CD4-positive, CD25-positive, alpha-beta regulatory T cell (primary cell): ENCODE measurements at places on chromosomes 3 and 15.

GRCh38 chr3:106018929-106019550, 150.2 kb upstream of the CBLB start:
- DNase-seq: no peak

GRCh38 chr3:10901296-10901945, 85.4 kb downstream of the SLC6A11 start:
- no peak for DNase-seq

GRCh38 chr3:127732303-127732702, 59.6 kb downstream of the ABTB1 start:
- DNase-seq: no peak

DNA sequence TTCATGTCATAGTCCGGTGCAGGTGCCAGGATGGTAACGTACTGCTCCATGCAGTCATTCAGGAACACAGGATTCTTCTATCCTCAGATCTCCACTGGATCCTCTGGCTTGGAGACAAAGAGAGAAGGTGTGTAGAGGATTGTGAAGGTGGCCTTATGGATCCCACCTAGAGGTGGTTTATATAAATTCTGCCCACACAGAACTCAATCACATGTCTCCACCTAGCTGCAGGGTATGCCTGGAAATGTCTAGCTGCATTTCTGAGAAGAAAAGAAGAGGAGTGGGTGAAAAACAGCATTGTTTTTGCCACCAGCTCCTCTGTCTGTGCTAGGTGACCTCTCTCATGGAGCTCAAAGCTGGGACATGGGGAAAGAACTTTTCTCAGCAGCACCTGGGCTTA, 478.7 kb downstream of the PDCD6IP start:
- DNase-seq: no peak

GRCh38 chr3:119304201-119304713, 10.1 kb downstream of the ARHGAP31 start:
- no peak for DNase-seq

DNA sequence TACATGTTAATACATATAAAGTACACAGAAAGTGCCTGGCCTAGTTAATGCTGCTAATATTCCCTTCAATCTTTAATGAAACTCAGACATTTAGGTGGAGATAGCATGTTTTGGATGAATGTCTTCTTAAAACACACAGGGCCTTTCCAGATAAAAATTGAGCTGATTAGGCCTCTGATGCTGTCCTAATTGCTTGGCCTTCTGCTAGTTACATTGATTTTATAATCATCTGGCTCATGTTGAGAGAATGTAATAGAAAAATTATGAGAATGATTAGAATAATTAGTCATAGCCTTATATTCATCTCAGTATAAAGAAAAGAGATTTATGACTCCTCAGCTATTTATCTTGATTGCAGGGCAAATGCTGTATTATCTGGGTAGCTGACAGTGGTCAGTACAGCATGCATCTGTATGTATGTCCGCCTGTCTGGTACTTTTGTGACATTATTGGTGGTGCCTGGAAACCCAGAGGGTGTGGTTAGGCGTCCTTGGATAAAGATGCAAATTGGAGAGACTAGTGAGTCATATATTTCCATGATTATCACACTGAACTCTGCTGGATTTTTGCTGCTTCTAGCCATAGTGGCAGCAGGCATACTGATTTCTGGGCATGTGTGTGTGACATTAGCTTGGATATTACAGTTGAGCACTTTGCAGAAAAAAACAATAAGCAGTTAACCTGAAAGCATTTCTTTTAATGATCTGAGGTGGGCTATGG, 120.8 kb downstream of the FEZF2 start:
- no peak for DNase-seq

GRCh38 chr3:196894557-196895295, 27.0 kb downstream of the SENP5 start:
- no peak for DNase-seq

DNA sequence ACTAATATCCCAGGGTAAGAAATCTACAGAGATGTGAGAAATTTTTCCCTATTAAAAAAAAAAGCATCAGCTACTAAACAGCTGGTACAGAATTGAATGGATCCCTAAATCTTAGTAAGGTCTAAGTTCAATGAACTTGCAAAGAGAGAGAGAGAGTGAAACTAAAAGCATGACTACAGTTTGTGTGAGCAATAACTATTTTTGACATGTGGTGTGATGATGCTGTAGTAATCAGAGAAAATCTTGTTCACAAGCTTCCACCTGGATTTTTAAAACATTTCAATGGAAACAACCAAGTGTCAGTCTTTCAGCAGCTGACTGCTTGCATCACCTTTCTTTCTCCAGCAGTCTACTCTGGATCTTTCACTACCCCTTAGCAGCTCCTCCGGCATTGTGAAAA, 45.2 kb upstream of the ABI3BP start:
- DNase-seq: no peak

DNA sequence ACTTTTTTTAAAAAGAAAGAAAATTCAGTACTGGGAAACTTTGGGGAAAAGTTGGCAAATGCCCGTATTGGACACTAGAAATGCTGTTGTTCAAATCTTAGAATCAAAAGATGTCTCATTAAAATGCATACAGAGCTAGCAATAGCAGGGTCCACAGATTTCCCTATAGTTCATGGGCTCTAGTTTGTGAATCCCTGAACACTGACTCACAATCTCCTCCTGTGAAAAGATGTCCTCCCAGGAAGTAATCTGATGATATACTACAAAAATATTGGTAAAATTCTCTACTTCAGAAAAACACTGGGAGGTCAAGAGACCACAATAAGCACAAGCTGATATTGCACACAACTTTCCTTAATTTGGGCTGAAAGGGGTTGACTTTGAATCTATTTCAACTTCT, 568.4 kb upstream of the ZNF385D start:
- no peak for DNase-seq

- DNase-seq: no peak
Measured at GRCh38 chr3:160856450-160856849, 100.4 kb downstream of the PPM1L start.

- no peak for DNase-seq
Measured at GRCh38 chr15:82081914-82082762, 36.3 kb upstream of the MEX3B start.

DNA sequence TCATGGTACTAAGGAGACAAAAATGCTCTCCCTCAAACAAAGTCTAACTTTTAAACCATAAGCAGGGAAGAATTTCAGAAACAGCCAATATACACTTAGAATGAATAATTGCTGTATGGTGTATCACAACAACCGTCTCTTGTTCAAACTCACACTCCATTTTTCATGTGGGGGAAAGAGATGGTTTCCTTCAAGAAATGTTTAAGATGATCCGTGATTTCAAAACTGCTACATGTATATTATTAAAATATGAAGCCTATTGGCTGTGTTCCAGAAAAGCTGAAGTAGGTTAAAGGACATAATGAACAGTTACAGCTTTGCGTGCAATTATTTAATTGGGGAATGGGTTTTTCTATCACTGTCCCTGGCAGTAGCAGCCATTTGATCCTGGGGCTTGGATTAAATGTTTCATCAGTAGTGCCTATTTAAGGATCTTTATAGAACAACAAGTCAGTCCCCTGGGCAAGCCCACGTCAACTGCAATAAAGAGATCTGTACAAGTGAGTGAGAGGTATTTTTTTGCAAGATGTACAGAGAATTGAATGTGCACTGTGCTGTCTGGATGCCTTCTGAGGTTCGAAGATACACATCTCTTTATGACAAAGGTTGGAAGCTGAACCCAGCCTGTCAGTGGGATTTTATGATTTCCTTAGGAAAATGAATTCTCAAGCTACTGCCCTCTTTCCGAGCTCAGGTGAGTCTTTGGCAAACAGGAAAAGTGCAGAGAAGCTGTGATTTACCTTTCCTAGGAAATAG, 337.2 kb upstream of the RARB start:
- no peak for DNase-seq

GRCh38 chr15:65305150-65305758, 777 bp downstream of the RNU5B-1 start:
- DNase-seq: no peak

- DNase-seq: no peak
Measured at GRCh38 chr15:63045465-63045840, 2.9 kb downstream of the TPM1 start.

DNA sequence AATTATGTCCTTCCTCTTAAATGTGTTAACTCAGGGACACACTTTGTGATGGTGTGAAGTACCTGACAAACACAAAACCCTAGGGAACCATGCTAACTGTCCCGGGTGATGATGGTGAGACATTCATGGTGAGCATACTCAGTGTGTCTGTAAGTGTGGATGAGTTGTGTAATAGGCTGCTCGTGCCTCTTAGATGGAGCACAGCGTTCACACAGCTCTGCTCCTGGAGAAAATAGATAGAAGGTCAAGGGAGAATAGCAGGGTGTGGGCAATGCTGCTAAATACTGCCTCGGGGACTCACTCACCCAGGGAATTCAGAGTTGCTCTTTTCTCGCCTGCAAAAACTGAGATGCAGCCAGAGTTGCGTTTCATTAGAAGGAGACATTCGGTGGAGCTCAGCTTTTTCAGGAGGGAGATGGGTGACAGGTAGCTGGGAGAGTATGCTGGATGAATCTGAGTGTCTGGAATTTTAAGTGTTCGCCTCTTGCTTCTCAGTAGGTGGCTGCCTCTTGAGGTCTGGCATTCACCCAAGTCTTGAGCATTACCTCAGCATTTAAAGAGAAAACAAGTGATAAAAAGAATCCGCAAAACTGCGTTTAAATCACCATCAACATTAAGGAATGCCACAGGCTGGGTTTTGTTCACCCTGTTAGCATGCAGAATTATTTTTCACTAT, 813.2 kb downstream of the AGBL1 start:
- no peak for DNase-seq
